ENCODE measurements at places on chromosomes 13 and 19.

GRCh38 chr13:29336356-29336755 is 259.1 kb downstream of the SLC7A1 start:
- DNase-seq = no peak

GRCh38 chr19:900043-900301 is 6.7 kb downstream of the RNU6-9 start:
- DNase-seq = no peak

- DNase-seq = no peak
These were observed 231.0 kb upstream of the IRS2 start for GRCh38 chr13:110017379-110017778.

- peak; percentile 16 for DNase-seq
These were observed 135.6 kb downstream of the PAN3 start for GRCh38 chr13:28273919-28274318.

- no peak for DNase-seq
These were observed 457.9 kb downstream of the KLF5 start for GRCh38 chr13:73516731-73517130.

DNA sequence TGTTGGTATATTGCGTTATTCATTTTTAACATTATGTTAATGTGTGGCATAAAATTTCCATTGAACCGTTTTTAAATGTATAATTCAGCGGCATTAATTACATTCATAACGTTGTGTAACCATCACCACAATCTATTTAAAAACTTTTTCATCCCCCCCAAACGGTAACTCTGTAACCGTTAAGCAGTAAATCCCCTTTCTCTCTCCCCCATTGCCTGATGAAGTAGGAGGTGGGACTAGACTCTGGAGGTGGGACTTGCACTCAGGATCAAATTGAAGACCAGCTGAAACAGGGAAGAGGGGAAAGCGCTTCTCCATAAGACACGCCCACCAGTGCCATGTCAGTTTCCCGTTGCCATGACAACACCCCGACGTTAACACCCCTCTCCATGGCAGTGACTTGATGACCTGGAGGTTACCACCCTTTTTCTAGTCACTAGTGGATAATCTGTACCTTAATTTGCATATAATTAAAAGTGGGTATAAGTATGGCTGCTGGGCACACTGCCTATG is 16.8 kb downstream of the CLEC11A start:
- peak; percentile 36 for DNase-seq
